Mucosa of descending colon (tissue), 3 donors: ENCODE measurements at places on chromosomes 7 and 10. TPM values are rescaled to one million over a fixed set of nuclear protein-coding genes. Genes with fewer than 3 reads are reported as not detected.

Gene TSPAN13
- 38.9 TPM for total RNA-seq

Gene TMEM229A
- total RNA-seq: 0.32 TPM

Gene FGFBP3
- 1.0 TPM for total RNA-seq

Gene PRPS1L1
- not detected for total RNA-seq

Gene CHST3
- 15.7 TPM for total RNA-seq

Gene TLX1
- 1.0 TPM for total RNA-seq

Gene FZD8
- total RNA-seq: 14.8 TPM

Gene OR6B1
- total RNA-seq: not detected

Gene MICU1
- total RNA-seq: 45.0 TPM

Gene CXCL12
- total RNA-seq: 51.3 TPM

Gene CYCS
- 360 TPM for total RNA-seq

Gene GPR146
- total RNA-seq: 5.7 TPM
